ENCODE measurements at places on chromosomes 11 and 22.

GRCh38 chr22:40203572-40203971 is 25.8 kb downstream of the TNRC6B start:
- no peak for DNase-seq

DNA sequence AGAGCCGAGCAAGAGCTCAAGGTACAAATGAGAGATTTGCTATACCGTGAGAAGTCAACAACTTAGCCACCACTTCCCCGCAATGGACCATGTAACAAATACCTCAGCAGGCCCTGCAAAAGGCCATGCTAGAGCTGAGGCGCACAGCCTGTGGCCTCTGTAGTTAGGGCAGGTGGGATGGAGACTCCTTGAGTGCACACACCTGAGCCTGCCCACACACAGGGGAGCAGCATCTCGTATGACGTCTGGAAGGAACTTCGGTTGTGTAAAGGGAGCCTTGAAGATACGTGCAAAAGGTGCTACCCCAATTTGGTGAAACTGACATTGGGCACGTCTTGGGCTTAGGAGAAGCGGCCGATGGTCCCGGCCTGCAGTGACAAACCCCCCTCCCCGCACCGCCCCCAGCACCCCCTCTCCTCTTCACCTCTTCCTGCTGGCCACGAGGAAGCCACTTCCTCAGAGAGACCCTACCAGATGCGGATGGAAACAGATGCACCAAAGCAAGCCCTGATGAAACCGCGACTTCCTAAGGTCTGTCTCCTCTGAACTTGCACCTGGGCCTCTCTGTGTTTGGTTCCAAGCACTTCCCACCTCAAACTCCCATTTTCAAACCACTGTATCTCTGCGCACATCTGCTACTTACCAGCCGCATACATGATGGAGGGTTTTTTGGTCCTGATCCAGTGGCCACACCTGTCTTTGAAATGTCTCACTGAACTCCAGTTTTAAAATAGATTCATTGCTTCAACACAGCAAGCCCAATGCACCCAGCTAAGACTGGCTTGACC is 10.6 kb downstream of the CDPF1 start:
- DNase-seq, result no peak

- peak; percentile 75 for DNase-seq
Observed at GRCh38 chr11:75667831-75668450, 897 bp downstream of the MAP6 start.

DNA sequence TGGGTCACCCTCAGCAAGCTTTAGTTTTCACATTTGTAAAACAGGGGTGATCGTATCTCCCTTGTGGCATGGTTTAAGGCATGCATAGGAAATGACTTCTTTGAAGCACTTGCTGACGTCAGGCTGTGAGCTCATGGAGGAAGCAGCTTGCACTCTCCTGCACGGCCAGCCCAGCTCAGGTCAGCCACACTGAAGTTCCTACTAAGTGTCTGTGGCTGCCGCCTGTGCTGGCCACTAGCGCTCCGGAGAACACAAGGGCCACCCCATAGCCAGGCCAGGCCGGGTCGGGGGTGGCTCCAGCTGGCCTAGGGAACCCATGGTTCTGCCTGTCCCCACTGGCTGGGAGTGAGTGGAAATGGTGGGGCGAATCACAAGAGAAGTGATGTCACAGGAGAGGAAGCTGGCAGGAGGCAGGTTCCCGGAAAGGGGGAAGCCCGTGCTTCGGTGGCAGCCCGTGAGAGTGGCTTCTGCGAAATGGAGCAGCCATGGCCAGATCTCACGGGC is 28.2 kb downstream of the KCTD17 start:
- DNase-seq, result no peak

DNA sequence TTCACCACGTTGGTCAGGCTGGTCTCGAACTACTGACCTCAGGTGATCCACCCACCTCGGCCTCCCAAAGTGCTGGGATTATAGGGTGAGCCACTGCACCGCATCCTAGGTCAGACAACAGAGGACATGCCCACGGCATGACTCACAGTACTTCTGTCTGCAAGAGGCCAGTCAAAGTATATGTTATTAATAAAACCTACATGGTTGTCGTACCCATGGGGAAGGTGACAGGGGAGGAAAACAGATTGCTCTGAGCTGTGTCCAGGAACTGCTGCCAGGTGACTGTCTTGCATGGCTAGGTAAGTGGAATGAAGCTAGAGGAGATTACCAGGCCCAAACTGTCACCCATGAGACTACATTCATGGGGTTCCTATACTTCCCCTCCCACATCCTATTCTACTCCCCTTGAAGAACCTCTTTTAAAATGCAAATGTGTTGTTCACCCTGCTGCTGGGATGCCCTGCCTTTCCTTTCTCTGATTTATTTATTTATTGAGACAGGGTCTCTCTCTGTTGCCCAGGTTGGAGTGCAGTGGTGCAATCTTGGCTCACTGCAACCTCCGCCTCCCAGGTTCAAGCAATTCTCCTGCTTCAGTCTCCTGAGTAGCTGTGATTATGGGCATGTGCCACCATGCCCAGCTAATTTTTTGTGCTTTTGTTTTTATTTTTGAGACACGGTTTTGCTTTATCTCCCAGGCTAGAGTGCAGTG is 2.0 kb upstream of the NLRX1 start:
- DNase-seq, result no peak

DNA sequence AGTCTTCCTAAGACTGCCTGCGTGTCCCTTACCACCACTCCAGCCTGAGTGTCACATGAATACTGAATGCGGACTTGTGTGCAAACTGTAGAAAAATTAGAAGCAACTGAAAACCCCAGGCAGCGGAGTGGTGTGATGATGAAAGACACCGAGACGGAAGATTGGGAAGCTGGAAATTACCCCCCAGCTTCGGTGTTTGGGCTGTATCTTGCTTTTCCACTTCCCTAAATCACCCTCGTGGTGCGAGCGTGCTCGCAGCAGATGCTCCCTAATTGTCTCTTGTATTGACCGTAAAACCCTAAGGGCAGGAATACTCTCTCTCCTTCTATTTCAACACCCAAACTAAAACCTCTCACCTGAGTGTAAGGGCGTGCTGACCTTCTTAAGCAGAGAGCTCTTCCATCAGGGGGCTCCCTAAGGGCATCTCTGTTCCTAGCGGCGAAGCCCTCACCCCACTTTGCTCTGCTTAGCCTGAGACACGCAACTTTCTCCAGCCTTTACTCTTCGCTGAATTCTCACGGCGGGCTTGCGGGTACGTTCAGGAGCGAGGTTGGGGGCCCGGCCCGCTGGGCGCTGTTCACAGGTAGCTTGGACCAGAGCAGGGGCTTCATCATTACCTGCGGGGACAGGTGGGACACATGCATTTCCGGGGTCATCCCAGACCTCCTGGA is 62.4 kb downstream of the CRYBB2 start:
- DNase-seq, result no peak

DNA sequence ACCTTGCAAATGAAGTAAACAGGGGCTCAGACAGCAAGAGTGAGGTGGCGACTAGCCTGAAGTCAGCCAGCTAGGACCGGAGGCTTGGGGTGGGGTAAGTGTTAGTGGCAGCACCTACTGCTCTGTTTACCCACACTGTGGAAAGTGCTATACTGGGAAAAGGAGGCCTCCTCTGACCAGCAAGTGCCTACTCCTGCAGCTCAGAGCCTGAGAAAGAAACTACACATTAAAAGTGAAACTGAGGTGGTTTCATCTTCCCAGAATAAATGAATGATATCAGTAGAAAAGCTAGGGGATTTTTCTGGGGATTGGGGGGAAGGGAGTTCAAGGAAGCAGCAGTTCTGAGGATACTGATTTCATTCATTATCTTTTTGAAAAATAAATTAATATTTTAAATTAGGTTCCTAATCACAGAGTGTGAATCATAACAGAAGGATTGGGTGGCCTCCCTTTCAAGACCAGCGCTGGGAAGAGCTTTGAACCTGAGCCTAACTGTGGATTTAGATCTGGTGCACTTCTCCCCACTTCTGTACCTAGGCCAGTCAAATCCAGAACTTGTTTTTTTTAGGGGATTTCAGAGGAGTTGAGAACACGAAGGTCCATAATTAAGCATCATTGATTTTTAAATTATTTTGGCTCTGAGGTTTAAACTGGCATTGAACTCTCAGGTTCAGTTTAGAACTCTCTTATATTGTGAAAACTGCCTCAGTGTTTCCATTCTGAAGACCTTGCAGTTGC is 48.1 kb upstream of the GRAMD1B start:
- DNase-seq, result no peak

- DNase-seq, result no peak
Observed at GRCh38 chr11:76088511-76088910, 117.8 kb downstream of the WNT11 start.

DNA sequence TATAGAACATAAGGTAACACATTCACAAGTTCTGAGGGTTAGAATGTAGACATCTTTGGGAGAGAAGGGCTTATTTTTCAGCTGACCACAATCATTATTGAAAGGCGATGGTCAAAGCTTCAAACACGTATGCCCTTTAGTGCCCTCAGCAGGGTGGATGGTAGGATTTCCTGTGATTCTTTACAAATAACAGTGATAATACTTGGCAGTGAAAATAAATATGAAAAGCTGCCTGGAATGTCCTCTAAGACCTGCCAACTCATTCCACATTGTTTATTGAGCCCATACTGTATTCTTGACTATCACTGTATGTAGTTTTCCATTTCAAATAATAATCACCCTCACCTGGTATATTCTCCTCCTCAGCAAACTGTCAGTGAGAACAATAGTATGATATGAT is 13.7 kb upstream of the MPEG1 start:
- DNase-seq, result no peak

- no peak for DNase-seq
Observed at GRCh38 chr11:61751384-61751783, 1.1 kb upstream of the MYRF start.

DNA sequence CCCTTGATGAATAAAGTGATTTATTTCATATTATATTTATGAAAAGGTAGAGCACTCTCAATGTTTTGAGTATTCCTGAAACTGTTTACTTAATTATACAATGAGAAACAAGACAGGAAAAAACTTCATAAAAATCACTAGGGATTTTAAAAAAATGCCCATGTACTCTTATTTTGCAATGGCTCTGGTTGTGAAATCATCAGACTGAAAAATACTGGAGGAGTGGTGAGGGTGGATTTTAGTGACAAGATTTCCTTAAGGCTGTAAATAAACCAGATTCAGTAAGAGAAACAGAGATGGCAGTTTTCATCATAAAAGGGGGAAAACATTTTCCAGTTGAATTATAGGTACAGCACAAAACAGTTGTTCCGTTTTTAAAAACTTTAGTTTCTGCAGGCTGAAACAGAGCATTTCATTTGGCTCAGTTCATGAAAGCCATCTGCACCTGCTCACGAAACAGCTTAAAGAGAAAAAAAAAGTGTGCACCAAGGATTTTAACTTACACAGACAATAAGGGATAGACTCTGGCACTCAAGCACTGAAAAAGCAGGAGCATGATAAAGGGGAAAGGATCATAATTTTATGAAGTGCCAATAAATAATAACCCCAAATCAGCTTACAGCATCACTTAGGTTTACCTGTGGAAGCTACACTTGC is 100.7 kb downstream of the MAML2 start:
- no peak for DNase-seq

- DNase-seq, result no peak
Observed at GRCh38 chr11:10937385-10937771, 79.5 kb upstream of the ZBED5 start.

- DNase-seq, result no peak
Observed at GRCh38 chr11:117230286-117230961, 1.4 kb downstream of the PCSK7 start.

DNA sequence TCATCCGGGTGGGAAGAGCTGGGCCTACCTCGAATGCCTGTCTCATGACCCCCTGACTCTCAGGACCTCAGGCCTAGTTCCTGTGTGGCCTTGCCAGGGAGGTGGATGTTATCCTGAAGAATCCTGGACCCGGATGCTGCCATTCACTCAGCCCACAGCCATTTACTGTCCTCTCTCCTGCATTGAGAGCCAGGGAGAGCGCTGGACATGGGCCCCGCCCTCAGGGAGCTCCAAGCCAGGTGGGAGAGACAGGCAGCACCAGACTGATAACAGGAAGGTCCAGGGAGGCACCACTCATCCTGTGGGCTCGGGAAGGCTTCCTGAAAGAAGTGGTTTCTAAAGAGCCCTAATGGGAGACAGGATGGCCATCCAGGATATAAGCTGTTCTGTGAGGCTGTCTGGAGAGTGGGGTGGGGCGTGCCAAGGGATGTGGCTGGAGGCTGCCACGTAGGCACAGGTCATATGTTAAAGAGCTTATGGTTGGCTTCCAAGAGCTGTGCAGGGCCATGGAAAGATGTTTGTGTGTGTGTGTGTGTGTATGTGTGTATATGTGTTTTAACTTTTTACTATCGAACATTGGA is 8.6 kb downstream of the SERPINH1 start:
- no peak for DNase-seq

DNA sequence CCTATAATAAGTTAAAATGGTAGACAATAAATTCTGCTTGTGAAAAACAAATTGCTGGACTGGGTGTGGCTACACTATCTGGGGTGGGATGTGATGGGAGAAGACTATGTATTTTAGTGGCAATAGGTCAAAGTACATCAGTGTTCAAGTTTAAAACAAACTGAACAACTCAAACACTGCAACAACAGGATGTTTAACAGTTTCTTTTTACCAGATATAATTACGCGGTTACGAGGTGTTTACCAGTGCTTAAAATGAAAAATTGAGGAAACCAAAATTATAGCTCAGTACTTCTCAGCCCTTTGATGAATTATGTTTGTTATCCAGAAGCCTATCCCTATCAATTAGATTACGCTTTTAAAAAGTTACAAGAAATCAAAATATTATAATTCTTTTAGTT is 3.2 kb downstream of the PRDM10 start:
- DNase-seq, result no peak

GRCh38 chr11:363948-364761 is 5.1 kb upstream of the B4GALNT4 start:
- DNase-seq, result no peak

- no peak for DNase-seq
Observed at GRCh38 chr22:39220450-39220849, 24.3 kb downstream of the PDGFB start.

GRCh38 chr11:119515771-119516400 is 92.9 kb upstream of the THY1 start:
- no peak for DNase-seq

DNA sequence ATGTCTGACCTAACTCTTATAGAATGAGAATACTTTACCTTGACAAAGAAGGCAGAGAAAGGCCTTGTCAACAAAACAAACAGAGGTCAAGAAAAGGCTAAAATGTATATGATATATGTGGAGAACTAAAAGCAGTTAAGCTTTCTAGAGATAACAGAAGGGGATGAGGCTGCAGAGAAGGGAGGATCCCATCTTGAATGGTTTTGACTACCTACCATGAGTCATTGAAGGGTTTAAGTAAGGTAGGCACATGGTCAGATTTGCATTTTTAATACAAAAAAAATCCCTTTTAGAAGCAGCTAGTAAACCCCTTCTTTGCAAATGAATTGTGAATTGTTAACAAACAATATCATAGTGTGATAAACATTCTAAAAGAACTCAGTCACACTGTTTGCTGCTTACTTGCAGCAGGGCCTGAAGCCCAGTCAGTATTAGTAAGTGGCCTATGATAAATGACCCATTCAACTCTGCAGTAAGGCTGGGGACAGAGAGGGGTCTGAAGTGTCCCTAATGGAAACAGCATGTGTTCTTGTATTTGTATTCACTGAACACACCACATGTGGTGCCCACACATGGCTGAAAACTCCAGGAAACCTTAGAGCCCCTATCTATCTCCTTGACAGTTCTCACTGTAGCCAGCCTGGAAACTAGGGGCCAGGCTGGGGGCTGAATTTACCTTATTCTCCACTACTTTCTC is 328.8 kb upstream of the PITPNB start:
- DNase-seq, result no peak

- DNase-seq, result no peak
Observed at GRCh38 chr11:130592056-130592455, 143.6 kb downstream of the ADAMTS15 start.

Data from type B pancreatic cell (in vitro differentiated cells).